Neural progenitor cell (in vitro differentiated cells): ENCODE measurements at places on chromosomes 7 and 10.

DNA sequence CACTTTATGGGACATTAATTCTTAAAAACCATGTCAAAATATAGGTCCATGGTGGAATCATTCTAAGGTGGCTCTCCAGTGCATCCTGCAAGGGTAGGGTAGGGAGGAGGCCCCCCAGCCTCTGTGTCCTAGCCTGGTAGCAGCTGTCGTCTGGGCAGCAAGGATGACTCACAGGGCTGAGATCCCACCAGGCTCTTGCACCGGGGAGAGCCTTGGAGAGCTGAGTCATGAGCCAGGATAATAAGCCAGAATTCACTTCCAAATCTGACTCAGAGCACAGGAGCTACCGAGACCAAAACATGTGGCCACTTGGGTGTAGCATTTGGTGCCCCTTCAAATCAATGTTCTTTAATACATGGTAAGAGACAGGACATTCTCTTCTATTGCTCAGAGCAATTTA, 298.5 kb downstream of the NEBL start:
- no peak for DNase-seq

DNA sequence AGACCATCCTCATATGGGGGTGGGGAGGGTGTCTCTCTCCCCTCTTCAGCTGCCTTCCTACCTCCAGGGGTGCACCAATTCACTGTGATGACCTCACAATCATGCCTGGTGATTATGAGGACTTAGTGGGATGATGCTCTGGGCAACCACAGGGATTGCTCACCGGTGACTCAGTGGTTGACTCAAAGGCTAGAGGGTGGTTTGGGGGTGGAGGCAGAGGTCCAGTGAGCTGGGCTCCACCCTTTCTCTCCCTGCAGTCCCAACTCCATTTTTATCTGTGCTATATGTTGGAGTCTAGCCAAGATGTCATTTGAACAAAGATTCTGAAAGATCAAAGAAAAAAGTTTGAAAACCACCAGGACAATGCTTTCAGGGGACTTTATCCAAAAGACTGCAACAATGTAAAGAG, 286.9 kb downstream of the KCNMA1 start:
- no peak for DNase-seq

GRCh38 chr7:137948083-137948844, 53.6 kb downstream of the CREB3L2 start:
- no peak for DNase-seq

DNA sequence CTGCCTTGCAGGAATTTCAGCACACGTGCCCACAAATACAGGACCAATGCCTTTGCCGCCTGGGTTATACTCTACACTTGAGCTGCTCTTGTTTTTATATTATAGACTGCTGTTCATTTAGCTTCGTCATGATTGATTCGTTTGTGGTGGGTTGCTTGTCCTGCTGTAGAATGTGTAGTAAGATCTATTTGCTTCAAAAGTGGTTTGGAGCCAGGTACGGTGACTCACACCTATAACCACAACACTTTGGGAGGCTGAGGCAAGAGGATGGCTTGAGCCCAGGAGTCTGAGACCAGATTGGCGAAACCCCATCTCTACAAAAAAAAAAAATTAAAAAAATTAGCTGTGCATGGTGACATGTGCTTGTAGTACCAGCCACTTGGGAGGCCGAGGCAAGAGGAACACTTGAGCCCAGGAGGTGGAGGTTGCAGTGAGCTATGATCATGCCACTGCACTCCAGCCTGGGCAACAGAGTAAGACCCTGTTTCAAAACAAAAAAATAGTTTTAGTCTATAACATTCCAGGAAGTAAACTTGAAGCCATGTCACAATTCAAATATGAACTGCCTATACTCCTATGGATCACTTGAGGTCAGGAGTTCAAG, 9.0 kb upstream of the RHBDD2 start:
- no peak for DNase-seq

DNA sequence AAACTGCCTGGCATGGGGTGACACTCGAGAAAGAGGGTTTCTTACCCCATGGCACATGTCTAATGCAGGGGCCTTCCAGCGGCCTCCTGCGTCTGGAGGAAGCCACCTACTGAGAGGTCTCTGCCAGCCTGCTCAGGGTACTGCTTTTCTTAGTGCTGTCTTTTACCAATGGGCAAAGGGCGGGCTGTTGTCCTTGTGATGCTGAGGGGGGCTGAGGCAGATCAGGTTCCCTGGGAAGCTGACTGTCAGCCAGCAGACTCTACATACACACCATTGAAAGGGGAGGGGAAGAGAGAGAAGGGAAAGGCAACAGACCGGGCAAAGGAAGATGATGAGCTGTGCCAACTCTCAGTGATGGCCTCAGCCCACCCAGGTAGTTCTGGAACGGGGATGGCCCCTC, 48.7 kb downstream of the COL13A1 start:
- no peak for DNase-seq

DNA sequence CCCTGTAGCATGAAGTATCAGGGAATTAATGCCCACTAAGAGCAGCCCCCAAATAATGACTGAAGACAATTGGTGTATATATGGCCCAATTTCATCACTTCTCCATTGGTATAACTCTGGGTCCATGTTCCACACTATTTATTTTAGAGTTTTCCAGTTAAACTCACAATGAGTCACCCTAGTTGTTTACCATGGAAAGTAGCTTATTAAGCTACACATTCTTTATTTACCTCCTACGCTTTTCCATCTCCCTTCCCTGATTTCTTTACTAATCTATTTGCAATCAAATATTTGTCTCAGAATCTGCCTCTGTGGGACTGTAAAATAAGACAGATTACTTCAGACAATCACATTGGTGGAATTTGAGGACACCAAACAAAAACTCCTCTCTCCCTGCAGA, 655.6 kb downstream of the SORCS1 start:
- DNase-seq: no peak

GRCh38 chr7:134928554-134928953, 57.8 kb upstream of the AGBL3 start:
- DNase-seq: no peak

DNA sequence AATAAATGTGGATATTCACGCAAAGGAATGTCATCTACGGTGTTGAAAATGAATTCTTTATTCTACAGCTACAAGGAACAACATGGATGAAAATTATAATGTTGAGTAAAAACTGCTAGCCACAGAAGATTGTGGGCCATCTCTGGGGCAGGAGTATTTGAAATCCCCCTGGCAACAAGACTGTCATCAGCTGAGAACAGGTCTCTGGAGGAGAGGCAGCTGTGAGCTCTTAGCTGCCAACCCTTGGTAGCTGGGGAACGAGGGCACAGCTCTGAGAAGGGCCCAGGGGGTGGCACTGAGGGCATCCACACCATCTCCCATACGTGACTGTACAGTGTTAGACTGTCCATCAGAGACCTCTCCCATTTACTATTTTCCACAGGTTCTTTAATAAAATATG, 340.1 kb upstream of the MGMT start:
- DNase-seq: no peak

- DNase-seq: no peak
Measured at GRCh38 chr10:43983856-43984271, 335.2 kb upstream of the ZNF32 start.

- DNase-seq: no peak
Measured at GRCh38 chr10:96560966-96561887, 25.6 kb downstream of the TM9SF3 start.

GRCh38 chr10:19683960-19684359, 132.3 kb upstream of the PLXDC2 start:
- DNase-seq: no peak
